ENCODE measurements at places on chromosomes 12 and 14.

- DNase-seq: no peak
Measured at GRCh38 chr14:39023939-39024871, 78.8 kb downstream of the SEC23A start.

DNA sequence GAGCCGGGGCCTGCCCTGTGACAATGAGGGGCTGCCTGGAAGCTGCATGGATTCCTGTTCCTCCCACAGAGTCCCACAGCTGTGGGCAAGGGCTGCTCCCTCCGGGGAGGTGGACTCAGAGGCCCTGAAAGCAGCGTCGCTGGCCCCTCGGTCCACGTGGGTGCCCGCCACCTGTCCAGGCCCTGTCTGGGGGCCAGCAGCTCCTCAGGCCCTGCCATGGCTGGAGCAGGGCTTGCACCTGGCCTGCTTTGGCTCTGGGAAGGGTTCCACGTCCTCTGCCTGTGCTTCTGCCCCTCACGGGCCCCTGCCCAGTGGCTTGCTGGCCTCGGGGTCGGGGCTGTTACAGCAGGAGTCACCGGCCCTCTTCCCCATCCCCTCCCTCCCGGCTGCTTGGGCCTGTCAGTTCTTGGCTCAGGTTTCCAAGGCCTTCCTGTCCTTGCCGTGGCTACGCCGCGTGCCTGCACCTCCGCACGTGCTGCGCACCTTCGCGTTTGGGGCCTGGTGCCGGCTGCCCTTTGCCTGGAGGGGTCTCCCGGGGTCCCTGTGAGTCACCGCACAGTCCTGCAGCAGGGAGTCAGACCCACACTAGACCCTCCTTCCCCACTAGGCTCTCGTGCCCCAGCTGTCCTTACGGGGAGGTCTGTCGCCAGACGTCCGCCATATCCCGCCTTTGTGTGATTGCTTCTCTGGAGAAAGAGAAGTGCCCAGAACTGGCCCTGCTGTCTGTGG, 5.8 kb downstream of the FBRSL1 start:
- DNase-seq: no peak

- DNase-seq: no peak
Measured at GRCh38 chr12:114096461-114096860, 130.3 kb upstream of the RBM19 start.

GRCh38 chr12:132219323-132219722, 75.1 kb downstream of the NOC4L start:
- DNase-seq: no peak

GRCh38 chr14:56211084-56211483, 92.9 kb downstream of the PELI2 start:
- DNase-seq: no peak

- no peak for DNase-seq
Measured at GRCh38 chr14:68753690-68754089, 39.2 kb downstream of the ZFP36L1 start.

DNA sequence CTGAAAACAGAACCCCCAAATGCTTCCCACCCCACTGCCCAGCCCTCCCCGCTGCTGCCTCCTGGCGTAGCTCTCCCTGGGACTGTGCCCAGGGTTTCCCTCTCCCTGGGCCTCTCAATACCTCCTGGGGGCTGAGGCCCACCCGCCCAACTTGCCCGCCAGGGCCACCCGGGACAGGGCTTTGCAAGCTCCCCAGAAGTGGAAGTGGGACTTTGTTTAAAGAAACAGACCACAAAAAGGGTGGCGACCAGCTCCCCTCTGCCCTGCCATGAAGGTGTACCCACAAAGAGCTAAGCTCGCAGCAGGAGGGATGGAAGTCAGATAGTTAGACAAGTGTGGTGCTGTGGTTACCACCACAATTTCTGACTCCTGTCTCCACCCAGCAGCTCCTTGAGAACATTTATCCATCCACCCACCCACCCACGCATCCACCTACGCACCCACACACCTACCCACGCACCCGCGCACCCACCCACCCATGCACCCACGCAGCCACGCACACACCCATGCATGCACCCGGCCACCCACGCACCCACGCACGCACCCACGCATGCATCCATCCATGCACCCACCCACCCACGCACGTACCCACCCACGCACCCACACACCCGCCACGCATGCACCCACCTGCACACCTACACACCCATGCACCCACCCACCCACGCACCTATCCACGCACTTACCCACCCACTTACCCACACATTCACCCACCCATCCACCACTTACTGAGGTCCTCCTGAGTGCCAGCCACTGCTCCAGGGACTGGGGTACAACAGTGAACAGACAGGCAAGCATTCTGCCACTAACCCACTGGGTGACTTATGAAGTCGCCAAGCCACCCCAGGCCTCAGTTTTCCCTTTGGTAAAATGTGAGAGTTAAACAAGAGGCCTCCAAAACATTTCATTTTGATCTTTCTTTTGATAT, 127.3 kb downstream of the SCARB1 start:
- DNase-seq: no peak

DNA sequence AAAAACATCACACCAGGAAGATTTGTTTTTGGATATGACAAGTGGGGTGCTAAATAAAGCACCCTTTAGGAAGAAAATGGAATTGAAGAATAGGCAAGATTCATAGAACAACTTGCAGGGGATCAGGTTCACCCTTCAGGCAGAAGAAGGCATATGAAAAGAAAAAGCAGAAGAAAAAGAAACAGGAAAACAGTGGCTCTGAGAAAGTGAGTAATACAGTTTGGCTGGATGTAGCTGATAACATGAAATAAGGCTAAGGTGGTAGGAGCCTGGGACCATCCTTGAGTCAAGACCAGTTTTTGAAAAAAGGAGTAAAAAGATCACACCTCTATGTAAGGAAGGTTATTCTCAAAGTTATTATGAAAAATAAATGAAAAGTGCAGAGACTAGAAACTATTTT, 42.4 kb downstream of the TRIP11 start:
- no peak for DNase-seq

GRCh38 chr14:41144370-41144769, 462.3 kb upstream of the LRFN5 start:
- DNase-seq: no peak

DNA sequence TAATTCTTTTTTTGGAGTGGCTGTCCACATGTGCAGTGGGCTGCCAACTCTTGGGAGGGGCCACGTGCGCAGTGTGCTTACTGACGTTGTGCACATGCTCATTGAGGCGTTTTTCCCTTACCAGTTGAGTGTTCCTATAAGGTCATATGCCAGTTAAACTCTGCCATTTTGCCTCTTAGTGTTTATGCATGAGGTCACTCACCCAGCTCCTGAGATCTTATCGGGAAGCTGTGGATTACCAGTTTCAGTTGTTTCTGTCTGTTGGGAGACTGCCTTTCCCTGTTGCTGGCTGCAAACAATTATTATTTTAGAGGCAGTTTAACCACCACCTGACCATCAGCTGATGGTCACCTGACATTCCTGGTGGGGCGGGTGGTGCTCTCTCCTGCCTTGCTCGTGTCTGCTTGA, 16.1 kb upstream of the KIF21A start:
- no peak for DNase-seq

DNA sequence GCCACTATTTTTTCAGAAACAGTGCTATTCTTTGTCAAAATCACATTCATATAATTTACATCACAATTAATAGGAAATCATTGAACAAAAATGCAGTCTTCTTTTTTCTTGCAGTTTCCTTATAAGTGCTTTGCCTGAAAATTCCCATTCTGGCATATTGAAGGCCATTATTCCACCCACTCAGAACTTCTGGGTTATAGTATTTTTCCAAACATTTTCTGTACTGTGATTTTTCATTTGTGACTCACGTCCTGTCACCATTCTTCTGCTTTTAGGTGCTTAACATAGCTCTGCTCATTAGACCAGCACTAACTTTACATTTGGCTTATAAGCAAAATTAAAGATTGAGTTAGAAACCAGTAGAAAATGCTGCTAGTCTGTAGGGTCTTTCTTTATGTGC, 241.0 kb upstream of the NPAS3 start:
- DNase-seq: peak; percentile 86

DNA sequence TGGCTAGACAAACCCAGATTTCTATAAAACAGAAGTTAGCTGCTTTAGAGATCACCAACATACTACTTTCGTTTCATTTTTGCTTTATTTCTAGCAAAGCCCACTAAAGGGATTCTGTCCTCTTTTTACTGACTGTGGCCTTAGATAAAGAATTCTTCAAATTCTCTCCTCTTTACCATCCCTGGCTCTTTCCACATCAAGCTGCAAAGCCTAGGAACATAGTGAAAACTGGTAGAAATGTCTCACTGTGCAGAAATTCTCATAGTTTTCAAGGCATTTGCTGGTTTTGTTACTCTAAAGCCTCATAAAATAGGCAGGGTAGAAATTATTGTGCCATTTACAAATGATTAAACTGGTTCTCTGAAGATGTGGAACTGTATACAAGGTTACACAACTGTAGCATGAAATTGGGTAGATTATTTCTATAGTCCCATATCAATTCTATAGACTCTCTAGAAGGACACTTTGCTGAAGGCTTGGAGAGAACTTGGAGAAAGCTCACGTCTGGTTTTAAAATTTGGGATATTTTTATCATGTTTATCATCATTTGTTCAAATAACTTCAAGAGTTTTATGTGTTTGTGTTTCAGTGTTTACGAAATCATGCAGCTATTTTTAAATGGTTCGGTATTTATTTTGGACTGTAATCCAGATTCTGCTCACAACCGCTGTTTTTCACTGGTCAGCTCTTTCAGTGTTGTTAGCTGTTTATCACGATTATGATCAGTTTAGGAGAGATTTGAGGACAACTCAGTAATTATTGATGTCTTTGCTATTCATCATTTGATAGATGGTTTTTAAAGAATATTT, 36.7 kb upstream of the CSRP2 start:
- DNase-seq: no peak

- DNase-seq: no peak
Measured at GRCh38 chr14:90773196-90773486, 43.1 kb downstream of the TTC7B start.

GRCh38 chr12:68943848-68944247, 10.9 kb upstream of the CPM start:
- DNase-seq: no peak

DNA sequence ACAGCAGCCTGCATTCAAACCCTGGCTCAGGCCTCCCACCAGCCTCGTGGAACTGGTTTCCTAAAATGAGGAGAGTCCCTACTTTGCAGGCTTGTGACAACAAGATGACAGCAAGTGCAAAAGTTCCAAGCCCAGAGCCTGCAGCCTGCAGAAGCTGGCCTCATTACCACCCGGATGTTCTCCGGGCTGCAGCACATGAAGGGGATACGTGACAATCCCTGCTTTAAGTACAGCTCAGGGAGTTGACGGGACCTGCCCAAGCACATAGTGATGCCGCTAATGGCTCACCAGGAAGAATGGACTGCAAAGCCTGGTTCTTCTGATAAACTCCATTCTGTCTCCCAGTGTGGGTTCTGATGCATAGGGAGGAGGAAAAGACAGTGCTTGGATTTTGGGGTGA, 15.0 kb downstream of the SSH1 start:
- no peak for DNase-seq

DNA sequence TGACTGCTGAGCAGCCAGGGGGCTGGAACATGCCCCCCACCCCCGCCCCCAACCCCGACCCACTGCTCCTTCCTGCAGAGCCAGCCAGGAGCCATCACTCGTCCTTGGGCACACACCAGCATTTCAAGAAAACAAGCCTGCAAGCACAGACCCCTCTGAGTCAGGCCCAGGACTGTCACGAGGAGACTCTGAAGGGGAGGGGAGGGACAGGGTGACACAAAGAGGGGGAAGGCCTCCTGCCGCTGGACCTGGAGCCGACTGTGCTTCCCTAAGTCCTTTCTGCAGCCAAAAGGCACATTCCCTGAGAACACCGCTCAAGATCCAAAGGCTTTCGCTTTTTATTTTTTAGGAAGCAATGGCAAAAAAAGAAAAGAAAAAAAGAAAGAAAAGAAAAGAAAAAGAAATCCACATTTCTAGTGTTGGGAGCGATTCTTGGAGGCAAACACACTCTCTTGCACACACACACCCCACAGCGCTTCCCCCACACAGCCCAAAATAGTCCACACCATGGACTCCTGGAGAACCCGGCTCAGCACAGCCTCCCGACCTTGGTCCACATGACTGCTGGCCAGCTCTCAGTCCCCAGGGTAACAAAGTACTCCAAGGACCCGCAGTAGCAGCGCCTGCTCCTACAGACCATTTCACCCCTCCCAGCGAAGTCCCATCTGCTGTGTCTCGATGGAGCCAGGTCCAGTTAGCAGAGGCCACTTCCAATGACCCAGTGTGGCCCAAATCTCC, 101.7 kb downstream of the DPF3 start:
- peak; percentile 63 for DNase-seq

DNA sequence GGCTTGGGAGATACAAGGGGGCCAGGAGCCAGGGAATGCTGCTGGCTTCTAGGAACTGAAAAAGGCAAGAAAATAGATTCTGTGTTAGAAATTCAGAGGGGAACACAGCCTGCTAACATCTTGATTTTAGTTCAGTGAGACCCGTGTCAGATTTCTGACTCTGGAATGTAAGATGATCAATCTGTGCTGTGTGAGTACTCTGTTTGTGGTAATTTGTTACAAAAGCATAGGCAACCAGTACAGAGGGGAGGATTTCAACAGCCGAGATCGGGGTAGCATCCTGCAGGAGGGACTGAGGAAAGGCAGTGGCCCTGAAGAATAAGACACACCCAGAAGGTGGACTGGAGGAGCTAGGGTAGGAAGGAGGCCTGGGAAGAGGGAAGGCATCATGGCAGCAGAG, 410.0 kb upstream of the CCDC196 start:
- peak; percentile 17 for DNase-seq

- no peak for DNase-seq
Measured at GRCh38 chr12:31875609-31875964, 83.6 kb upstream of the RESF1 start.

DNA sequence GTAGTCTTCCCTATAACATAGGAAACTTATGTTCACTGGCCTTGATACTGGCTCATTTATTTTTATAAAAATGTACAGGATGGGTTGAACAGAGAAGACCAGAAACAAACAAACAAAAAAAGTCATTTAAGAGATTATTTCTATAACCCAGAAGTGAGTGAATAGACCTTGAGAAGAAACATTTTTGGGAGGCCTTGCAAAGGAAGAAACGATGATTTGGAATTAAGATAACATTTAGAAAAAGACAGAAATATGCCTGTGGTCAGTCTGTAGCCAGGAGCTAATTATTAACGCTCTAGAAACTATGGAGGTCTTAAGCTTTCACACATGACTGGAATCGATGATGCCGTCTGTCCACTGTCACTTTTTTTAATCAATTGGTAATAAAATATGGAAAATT, 264.0 kb downstream of the EGLN3 start:
- DNase-seq: peak; percentile 45

- DNase-seq: no peak
Measured at GRCh38 chr12:32854097-32854496, 42.5 kb downstream of the PKP2 start.

Data from astrocyte of the hippocampus (primary cell).